ENCODE measurements at places on chromosomes 6 and 20. TPM values are rescaled to one million over a fixed set of nuclear protein-coding genes. Genes with fewer than 3 reads are reported as not detected.

Gene TCF21
- not detected for total RNA-seq

Gene RSPH9
- not detected for total RNA-seq

Gene LRRC1
- 51.5 TPM for total RNA-seq

DNA sequence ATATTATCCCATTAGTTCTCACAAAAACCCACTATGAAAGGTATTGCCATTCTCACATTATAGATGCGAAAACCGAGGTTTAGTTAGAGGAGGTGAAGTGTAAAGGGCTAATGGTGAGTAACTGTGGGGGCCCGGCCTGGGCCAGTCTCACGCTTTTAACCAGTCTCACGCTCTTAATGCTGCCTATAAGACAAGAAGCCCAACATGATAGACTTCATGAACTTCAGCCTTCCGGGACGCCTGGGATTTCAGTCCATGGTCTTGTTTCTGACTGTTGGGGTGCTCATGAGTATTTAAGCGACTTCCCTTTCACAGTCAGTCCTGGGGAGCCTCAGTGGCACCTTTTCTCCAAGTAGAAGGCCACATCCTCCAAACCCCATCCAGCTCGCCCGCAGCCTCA is 31.7 kb downstream of the AGPAT4 start:
- H3K27ac ChIP-seq = no peak overlapping the region
- H3K4me1 ChIP-seq = no peaks in the 10 kb centered on the region
- no peak overlapping the region for H3K4me3 ChIP-seq
- H3K36me3 ChIP-seq = no peaks in the 10 kb centered on the region
- no peaks in the 10 kb centered on the region for H3K27me3 ChIP-seq

- peaks cover 16% of the 10 kb centered on the region for H3K4me1 ChIP-seq
- H3K4me3 ChIP-seq = no peak overlapping the region
- H3K27me3 ChIP-seq = no peaks in the 10 kb centered on the region
- no peak for DNase-seq
- H3K36me3 ChIP-seq = no peaks in the 10 kb centered on the region
- H3K27ac ChIP-seq = no peak overlapping the region
These were observed 60.8 kb upstream of the SSTR4 start for GRCh38 chr20:22974354-22974753.

- H3K36me3 ChIP-seq = no peaks in the 10 kb centered on the region
- H3K27ac ChIP-seq = no peak overlapping the region
- no peak overlapping the region for H3K4me3 ChIP-seq
- no peak for DNase-seq
These were observed 152.7 kb upstream of the SYNDIG1 start for GRCh38 chr20:24316731-24317130.

GRCh38 chr6:11357285-11357684 is 124.8 kb upstream of the NEDD9 start:
- H3K4me3 ChIP-seq = no peak overlapping the region
- DNase-seq = no peak
- peaks cover 4% of the 10 kb centered on the region for H3K4me1 ChIP-seq
- H3K27me3 ChIP-seq = no peaks in the 10 kb centered on the region
